ENCODE measurements at places on chromosomes 12 and 14.

DNA sequence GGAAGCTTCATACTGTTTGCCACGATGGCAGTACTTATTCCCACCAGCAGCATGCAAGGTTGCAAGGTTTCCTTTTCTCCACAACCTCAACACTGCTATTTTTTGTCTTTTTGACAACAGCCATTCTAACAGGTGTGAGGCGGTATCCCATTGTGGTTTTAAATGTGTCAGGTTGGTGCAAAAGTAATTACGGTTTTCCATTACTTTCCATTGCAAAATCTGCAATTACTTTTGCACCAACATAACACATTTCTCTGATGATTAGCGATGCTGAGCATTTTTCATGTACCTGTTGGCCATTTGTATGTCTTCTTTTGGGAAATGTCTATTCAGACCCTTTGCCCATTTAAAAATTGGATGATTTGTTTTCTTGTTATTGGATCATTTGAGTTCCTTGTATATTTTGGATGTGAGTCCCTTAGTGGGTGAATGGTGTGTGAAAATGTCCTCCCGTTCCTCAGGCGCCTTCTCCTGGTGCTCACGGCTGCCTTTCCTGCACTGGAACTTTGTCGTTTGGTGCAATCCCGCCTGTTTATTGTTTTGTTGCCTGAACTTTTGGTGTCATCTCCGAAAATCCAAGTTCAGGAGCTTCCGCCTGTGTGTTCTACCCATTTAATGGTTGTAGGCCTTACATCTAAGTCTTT, 213.6 kb downstream of the KIF26A start:
- DNase-seq: no peak

- DNase-seq: no peak
Observed at GRCh38 chr12:57090490-57090889, 1.6 kb downstream of the NAB2 start.

DNA sequence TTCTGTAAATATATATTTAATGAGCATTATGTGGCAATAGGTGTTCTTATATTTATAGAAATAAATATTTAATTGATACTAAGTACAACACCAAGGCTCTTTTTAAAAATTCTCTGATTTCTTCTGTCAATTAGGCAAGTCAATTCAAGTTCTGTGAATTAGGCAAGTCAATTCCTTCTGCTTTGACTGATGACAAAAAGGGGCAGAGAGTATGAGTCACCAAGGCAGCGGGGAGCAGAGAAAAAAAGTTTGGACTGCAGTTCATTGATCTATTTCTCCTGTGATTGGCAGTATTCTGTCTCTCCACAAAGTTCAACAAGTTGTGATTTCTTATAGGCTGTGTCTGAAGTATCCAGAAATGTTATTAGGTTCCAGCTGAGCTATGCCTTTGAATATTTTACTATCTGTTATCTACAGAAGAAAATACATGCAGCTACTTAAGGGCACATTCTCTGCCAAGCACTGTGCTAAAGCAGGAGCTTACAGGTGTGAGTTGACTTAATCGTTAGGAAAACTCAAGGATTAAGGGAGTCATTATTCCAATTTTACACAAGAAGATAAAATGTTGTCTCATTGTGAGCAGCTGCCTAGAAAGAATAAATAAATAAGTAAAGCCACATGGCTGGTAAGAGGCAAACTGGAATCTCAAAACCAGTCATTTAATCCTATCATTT, 206.4 kb upstream of the ALG10B start:
- DNase-seq: no peak

- no peak for DNase-seq
Observed at GRCh38 chr14:68232300-68233055, 412.9 kb downstream of the RAD51B start.

GRCh38 chr12:114096461-114096860, 130.3 kb upstream of the RBM19 start:
- no peak for DNase-seq

DNA sequence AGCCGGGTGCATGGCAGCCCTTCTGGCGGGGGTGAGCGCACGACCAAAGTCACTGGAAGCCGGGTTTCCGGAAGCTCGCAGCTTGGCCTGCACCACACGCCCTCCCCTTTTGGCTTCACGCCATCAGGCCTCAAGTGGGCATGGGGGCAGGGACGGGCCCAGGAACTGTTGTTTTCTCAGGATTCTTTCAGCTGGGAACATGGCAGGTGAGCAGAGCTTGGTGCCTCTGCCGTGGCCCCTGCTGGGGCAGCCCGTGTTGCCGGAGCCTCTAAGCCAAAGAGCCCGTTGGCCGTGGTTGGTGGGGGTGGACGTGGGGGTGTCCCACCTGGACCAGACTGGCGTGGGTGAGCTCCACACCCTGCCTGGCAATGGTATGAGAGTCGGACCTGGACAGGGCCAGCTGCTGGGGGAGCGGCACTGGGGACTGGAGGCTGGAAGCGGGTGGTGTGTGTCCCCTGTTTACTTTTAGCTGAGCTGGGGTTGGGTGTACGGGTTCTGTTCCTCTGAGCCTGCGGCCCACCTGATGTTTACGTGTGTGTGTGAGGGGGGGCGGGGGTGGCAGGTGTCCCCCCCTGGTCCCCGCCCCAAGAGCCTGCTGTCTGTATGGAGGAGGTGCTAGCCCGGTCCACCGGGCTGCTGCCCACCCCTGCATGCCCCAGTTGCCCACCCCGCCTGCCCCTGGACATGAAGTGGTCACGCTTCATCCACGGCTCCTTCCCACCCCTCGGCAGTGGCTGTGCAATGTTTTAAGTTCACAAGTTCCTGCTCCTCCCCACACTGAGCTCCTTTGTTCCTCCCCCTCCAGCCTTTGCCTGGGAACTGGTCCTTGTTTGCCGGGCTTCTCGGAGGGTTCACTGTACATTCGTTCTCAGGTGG, 28.7 kb upstream of the PLD4 start:
- no peak for DNase-seq

- DNase-seq: no peak
Observed at GRCh38 chr14:75333606-75334548, 55.2 kb downstream of the FOS start.

GRCh38 chr12:88952562-88952942, 372.3 kb upstream of the KITLG start:
- DNase-seq: no peak

GRCh38 chr14:20697273-20698017, 8.9 kb downstream of the ANG start:
- peak; percentile 6 for DNase-seq

DNA sequence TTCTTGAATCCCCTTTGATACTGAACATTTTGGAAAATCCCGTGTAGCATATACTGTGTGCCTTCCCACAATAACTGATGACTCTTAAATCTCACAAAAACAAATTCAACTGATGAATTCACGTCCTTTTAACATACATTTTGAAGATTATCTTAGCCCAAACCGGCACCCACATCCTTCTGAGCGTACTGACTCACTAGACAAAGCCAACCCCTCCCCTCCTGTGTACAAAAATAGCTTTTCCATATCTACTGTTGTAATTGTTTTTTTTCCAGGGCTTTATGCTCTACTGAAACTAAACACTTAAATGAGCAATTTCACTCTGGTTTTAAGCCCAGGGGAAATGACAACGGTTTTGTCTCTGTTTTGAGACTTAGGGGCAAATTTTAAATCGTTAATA, 109.4 kb upstream of the ATF7IP start:
- DNase-seq: peak; percentile 39

- DNase-seq: no peak
Observed at GRCh38 chr12:106767206-106767605, 7.3 kb upstream of the RIC8B start.

DNA sequence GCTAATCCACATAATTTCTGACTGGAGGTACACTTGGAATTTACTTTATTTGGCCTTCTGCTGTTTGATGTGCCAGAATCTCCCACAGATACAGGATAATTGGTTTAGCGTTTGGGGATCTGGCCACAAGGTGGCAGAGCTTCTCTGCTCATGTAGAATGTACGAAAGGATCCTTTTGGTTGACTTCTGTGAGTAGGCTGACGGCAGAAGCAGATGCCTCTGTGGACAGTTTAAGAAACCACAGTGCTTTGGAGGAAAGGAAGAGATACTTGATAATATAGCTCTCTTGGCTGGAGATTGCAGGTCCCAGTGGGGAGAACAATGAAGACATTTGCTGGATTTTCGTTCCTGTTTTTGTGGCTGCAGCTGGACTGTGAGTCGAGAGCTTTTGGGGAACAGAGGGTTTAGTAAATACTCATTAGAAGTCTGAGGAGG, 75.3 kb upstream of the OR4E1 start:
- DNase-seq: no peak

- no peak for DNase-seq
Observed at GRCh38 chr14:75016815-75017214, 14.1 kb downstream of the EIF2B2 start.

- peak; percentile 9 for DNase-seq
Observed at GRCh38 chr12:104478396-104479122, 21.8 kb downstream of the CHST11 start.

- DNase-seq: no peak
Observed at GRCh38 chr12:12010277-12011039, 60.3 kb upstream of the BCL2L14 start.

DNA sequence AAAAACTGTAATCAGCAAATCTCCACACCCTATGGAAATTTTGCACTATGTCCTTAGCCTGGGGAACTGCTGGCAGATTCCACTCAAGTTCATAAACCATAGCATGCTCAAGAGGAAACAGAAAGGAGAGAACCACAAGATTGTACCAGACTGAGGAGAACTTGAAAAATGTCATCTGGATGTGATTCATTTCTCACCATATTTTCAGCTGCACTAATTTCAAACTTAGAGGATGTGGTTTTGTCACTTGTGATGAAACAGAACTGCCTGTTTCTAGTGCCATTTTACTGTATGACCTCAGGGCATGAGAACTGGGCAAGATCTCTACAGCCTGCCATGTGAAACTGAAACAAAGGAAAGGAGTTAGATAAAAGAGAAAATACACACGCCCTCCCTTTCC, 1493.1 kb upstream of the FLRT2 start:
- no peak for DNase-seq

DNA sequence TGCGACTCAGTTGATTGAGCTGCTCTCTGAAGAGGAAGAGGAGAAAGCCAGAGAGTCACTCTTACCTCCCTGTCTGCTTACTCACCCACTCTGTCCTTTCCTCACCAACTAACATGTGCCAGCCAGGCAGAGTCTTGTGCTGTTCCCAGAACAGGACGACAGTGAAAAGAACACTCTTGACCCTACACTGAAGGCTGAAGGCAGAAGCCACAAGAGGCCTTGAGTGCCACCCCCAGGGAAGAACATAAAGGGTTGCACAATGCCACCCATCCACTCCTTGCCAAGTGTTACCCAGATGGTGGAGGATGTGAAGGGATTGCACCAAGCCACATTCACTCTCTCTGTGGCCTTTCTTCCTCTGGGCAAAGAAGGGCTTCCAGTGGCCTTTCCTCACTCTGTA, 12.8 kb downstream of the ABHD4 start:
- DNase-seq: no peak

DNA sequence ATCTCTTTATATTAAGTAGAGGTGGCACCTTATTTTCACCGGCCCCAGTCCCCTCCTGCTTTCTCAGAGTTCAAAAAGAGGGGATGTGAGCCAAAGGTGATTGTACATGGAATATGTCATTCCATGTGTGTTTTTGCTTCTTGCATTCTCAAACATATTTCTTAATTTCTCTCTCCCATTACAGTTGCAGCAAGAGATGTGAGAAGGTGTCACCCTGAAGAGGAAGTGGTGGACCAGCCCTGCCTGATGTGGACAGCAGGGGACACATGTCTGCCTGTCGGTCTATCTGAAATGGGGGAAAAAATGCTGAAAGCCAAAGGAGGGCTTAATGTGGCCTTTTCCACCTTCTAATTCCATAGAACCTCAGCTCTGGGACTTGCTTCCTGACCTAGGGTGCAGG, 1.9 kb upstream of the FOXN3 start:
- DNase-seq: no peak

- no peak for DNase-seq
Observed at GRCh38 chr14:67581643-67582042, 18.4 kb downstream of the PIGH start.

- no peak for DNase-seq
Observed at GRCh38 chr12:102962986-102963385, 5.5 kb downstream of the ASCL1 start.

GRCh38 chr12:6199531-6200255, 507 bp upstream of the CD9 start:
- DNase-seq: no peak
